ENCODE measurements at places on chromosomes 6 and 20. TPM values are rescaled to one million over a fixed set of nuclear protein-coding genes. Genes with fewer than 3 reads are reported as not detected.

Gene TMEM244
- 0.43 TPM for total RNA-seq

Gene RIMS1
- not detected for total RNA-seq

Gene FAM209B
- total RNA-seq = 0.91 TPM

Gene TRIM31
- total RNA-seq = not detected

Gene NDUFAF4
- 26.1 TPM for total RNA-seq

Gene SMOC2
- not detected for total RNA-seq

Gene SLPI
- total RNA-seq = 0.45 TPM

Gene HLA-G
- total RNA-seq = not detected

DNA sequence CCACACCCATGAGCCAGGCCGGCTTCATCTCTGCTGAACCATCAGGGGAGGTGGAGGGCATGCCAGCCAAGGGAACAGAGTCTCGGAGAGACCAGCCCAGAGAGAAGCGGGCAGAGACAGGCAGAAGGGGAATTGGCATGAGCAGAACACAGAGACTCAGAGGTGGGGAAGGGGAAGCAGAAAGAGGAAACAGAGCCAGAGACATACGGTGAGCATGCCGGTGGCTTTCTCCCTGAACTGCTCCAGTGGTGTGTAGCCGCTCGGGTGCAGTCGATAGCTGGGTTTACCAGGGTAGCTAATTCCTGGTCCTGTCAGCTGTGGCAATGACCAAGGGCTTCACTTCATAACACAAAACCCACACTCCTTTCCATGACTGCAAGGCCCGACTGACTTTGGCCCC is 83.6 kb upstream of the CCDC167 start:
- peaks cover 2% of the 10 kb centered on the region for H3K27me3 ChIP-seq
- DNase-seq = no peak
- no peak overlapping the region for H3K4me3 ChIP-seq
- no peaks in the 10 kb centered on the region for H3K36me3 ChIP-seq
- H3K4me1 ChIP-seq = no peaks in the 10 kb centered on the region
- no peak overlapping the region for H3K27ac ChIP-seq

GRCh38 chr6:79813143-79813850 is 134.1 kb downstream of the ELOVL4 start:
- H3K27me3 ChIP-seq = peaks cover 5% of the 10 kb centered on the region
- H3K36me3 ChIP-seq = no peaks in the 10 kb centered on the region

- no peaks in the 10 kb centered on the region for H3K27me3 ChIP-seq
- peaks cover 12% of the 10 kb centered on the region for H3K4me1 ChIP-seq
- H3K36me3 ChIP-seq = peaks cover 81% of the 10 kb centered on the region
- no peak for DNase-seq
- peak overlapping the region; percentile 60 for H3K27ac ChIP-seq
Observed at GRCh38 chr6:144460327-144461095, 175.4 kb downstream of the UTRN start.

DNA sequence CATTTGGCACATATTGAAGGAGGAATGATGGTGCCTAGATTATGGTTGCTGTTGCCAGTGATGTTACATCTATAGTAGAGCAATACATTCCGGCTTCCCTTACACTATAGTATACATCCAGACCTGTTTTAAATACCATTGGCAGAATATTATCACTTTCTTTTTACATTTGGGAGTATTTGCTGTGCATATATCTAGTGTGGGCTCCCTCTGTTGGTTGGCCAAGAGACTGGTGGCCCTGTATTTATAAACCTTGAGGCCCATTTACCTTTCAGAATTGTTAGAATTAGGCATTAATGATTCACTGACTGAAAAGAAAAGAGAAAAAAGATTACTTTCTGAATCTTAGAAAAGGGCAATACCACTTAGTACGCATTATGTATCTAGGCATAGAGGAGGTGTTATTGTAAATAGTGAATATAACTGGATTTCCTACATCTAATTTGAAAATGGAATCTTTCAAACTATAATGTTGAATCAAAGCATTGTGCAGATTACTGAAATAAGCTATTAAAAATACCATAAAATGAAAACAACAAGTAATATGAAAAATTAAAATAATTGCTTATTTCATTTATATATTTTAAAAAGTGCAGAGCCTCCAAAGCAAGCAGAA is 628.8 kb upstream of the MAN1A1 start:
- DNase-seq = no peak
- H3K4me1 ChIP-seq = no peaks in the 10 kb centered on the region

DNA sequence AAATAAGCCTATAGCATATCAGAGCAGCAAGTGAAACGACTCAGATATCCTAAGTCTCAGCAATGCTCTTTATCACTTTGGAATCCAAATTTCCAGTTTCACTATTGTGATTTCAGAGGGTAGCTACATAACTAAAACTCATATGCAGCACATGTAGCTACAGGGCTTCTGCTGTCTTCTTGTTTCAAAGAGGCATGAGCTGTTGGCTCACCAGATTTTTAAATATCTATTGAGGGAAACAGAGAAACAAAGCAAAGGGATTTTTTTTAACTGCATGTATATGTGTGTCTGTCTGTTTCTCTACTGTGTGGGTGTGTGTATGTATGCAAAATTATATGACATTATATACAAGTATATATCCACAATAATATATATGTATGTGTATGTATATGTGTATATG is 258.4 kb downstream of the HDGFL1 start:
- no peak for DNase-seq
- H3K36me3 ChIP-seq = no peaks in the 10 kb centered on the region
- H3K4me3 ChIP-seq = no peak overlapping the region
- no peaks in the 10 kb centered on the region for H3K27me3 ChIP-seq
- no peak overlapping the region for H3K27ac ChIP-seq

DNA sequence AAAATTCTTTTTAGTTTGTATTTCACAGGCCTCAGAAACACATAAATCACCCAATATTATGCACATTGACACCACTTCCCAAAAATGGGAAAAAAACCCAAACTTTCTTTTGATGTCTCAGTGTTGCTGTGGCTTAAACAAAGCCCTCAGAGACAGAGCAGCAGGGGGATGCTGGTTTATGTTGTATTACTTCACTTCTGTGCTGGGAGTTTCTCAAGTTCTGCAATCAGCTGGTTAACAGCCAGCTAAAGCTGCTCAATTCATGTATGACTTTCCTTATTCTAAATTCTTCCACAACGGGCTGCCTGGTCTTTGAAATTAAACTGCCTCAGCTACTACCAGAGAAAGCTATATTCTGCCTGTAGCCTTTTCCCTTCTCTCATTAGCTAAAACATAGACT is 5.6 kb downstream of the FILIP1 start:
- H3K4me3 ChIP-seq = no peak overlapping the region
- H3K27me3 ChIP-seq = peaks cover 49% of the 10 kb centered on the region
- H3K27ac ChIP-seq = no peak overlapping the region
- no peak for DNase-seq
- no peaks in the 10 kb centered on the region for H3K4me1 ChIP-seq

DNA sequence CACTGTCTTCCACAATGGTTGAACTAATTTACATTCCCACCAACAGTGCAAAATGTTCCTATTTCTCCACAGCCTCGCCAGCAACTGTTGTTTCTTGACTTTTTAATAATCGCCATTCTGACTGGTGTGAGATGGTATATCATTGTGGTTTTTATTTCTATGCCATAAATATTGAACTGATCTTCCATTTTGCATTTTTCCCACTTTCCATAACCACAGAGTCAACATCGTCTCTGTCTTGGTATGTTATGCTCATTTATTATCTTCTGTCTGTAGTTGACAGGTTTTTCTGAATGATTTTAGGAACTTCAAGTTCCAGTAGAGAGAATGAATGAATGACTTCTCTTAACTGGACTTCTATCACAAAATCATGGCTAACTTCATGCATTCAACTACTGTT is 259.8 kb downstream of the UST start:
- no peak overlapping the region for H3K27ac ChIP-seq
- no peaks in the 10 kb centered on the region for H3K27me3 ChIP-seq
- peaks cover 3% of the 10 kb centered on the region for H3K36me3 ChIP-seq
- H3K4me3 ChIP-seq = no peak overlapping the region
- DNase-seq = no peak
- no peaks in the 10 kb centered on the region for H3K4me1 ChIP-seq

GRCh38 chr6:163730246-163731210 is 316.0 kb downstream of the QKI start:
- H3K36me3 ChIP-seq = no peaks in the 10 kb centered on the region
- H3K4me3 ChIP-seq = no peak overlapping the region
- H3K27ac ChIP-seq = no peak overlapping the region

DNA sequence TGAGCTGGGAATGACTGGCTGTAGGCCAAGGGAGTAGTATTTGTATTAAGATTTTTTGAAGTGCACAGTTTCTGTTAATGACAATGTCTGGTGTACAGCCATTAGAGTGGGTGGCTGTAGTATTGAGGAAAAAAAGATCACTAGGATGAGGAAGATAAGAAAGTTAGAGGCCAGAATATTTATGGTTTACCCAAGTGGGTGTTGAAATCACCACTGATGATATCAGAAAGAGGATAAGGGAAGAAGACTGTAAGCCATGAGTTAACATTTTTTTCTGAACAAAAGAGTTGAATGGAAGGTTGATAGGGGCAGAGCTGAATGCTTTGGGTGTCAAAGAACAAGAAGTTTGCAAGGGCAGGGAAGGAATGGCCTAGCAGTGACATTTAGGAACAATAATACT is 104.7 kb downstream of the PRDM13 start:
- no peak overlapping the region for H3K27ac ChIP-seq
- no peaks in the 10 kb centered on the region for H3K4me1 ChIP-seq

DNA sequence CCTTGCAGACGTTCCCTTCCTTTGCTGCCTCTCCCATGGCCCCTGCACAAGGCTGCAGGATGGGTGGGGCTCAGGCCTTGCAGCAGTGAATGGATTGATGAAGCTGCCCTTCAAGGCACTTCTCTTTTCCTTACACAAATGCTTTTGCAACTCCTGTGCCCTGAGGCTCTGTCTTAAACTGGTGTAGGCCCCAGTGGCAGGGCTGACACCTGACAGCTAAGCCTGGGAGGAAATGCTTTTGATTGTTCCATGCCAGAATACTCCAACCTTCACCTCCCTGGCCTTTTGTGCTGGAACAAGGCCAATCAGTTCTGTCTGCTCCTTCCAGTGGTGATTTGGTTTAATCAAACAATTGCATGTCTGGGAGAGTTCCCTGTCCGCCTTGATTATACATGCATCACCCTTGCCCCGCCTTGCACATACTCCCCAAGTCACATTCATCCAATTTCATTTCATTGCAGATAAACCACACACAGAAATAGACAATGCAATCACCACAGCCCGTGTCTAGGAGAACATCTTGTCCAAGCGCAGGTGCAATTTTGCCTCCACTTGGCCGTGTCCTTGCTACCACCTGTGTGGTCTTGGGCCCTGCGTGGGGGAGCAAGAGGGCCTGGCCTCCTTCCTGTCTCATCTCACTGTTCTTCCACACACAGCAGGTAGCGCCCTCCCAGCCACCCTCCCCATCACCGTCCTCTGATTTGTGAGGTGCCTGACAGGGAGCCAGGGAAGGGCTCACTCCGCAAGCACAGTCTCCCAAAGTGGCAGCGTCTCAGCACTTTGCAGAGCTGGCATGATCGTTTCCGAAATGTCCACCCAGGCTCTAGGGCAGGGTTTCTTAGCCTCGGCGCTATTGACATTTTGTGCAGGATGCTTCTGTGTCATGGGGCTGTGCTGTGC is 120.4 kb downstream of the CDH26 start:
- no peak overlapping the region for H3K4me3 ChIP-seq
- no peaks in the 10 kb centered on the region for H3K27me3 ChIP-seq
- no peak overlapping the region for H3K27ac ChIP-seq
- no peaks in the 10 kb centered on the region for H3K4me1 ChIP-seq

DNA sequence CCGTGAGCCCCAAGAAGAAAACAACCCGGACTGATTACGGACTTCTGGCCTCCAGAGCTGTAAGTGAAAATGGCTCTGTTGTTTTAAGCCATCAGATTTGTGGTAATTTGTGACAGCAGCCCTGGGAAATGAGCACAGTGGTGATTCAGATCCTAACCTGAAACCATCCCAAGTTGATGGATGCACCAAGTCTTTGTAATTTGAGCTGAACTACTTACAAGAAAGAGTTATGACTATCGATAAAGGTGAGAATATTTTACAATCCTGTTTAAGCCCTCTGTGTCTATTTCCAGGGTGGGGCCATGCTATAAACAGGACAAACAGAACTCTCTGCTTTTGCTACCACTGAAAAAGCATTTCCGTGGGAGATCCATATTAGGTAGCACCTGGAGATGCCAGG is 19.1 kb upstream of the RIN2 start:
- H3K4me1 ChIP-seq = peaks cover 19% of the 10 kb centered on the region
- H3K36me3 ChIP-seq = no peaks in the 10 kb centered on the region
- no peak for DNase-seq
- H3K4me3 ChIP-seq = no peak overlapping the region
- no peak overlapping the region for H3K27ac ChIP-seq

DNA sequence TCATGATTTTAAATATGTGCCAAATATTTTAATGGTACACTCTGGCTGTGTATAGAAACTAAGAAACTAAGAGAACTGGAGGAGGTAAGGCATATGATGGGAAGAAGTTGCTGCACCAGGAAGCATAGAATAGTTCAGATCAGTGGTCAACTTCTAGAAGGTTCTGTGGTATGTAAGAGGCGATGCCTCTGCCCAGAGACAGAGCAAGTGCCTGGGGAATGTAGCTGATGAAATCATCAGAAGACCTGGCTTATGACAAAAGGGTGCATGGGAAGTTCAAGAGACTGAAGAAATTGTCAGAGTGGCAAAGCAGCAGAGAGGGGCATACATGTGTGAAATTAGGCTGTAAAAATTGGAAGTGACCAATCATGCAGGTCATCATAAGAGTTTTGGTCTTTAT is 580.8 kb downstream of the BMP2 start:
- no peaks in the 10 kb centered on the region for H3K27me3 ChIP-seq
- H3K4me3 ChIP-seq = no peak overlapping the region
- H3K27ac ChIP-seq = no peak overlapping the region
- H3K36me3 ChIP-seq = no peaks in the 10 kb centered on the region
- no peaks in the 10 kb centered on the region for H3K4me1 ChIP-seq

DNA sequence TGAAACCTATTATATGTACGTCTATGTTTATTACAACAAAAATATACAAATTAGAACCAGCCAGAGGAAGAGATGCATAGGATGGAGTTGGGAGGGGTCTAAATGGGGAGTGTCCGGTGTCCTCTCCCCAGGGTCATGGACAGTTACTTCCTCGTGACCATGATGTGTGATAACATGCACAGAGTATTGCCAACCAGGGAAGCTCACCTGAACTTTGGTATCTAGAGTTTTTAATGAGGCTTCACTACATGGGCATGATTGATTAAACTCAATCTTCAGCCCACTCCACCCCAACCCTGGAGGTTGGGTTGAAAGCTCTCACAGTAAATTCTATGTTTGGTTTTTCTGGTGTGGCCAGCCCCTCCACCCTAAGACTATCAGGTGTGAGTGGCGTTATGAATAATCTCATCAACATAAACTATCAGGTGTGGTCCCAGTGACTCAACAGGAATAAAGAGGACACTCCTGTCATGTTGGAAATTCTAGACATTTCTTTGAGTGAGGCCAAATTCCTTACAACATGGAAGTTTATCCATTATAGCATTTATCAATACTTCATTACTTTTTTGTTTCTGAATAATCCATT is 36.4 kb upstream of the FKBP1A start:
- peaks cover 36% of the 10 kb centered on the region for H3K27me3 ChIP-seq
- H3K36me3 ChIP-seq = peaks cover 1% of the 10 kb centered on the region
- DNase-seq = no peak
- no peak overlapping the region for H3K4me3 ChIP-seq
- peaks cover 13% of the 10 kb centered on the region for H3K4me1 ChIP-seq
- no peak overlapping the region for H3K27ac ChIP-seq
